ENCODE measurements at places on chromosomes 6 and 20. TPM values are rescaled to one million over a fixed set of nuclear protein-coding genes. Genes with fewer than 3 reads are reported as not detected.

- no peak overlapping the region for H3K27ac ChIP-seq
- no peaks in the 10 kb centered on the region for H3K27me3 ChIP-seq
- peaks cover 24% of the 10 kb centered on the region for H3K4me1 ChIP-seq
- DNase-seq = no peak
Measured at GRCh38 chr20:45857882-45858216, 435 bp downstream of the ZSWIM3 start.

DNA sequence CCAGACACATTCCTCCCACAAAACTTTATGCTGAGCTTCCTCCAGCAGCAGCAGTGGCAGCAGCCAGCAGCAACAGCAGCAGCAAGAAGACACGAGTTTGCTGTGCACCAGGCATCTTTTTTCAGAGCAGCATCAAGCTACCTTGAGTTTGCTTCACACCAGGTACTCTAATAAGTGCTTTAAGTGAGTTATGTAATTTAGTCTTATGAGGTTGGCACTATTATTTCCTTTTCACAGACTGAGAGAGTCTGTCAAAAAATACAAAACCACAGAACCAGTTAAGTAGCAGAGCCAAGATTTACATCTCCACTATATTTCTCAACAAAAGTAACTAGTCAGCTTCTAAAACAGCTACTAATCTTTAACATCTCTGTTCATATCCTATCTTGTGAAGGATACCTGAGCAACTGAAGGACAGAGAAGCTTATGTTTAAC is 23.7 kb downstream of the RANBP9 start:
- no peak overlapping the region for H3K27ac ChIP-seq
- no peaks in the 10 kb centered on the region for H3K4me1 ChIP-seq
- no peaks in the 10 kb centered on the region for H3K27me3 ChIP-seq

DNA sequence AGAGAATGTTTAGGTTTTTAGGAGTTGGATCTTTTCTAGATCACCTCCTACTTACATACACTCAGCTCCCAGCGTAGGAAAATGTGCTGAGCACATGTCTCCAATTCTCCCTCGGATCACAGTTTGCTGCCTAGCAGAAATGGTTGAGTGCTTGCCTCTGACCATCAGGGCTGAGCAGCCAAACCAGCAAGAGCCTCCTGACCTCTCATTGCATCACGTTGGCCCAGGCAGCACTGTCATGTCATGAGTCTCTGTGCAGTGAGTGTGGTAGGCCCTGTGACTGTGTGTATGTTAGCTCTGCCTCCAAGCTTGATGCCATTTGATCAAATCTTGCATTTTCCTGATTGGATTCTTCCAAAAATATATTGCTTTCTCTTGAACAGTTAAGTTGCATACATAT is 112.0 kb downstream of the LRRC1 start:
- no peaks in the 10 kb centered on the region for H3K27me3 ChIP-seq
- H3K36me3 ChIP-seq = no peaks in the 10 kb centered on the region
- no peak overlapping the region for H3K4me3 ChIP-seq
- no peaks in the 10 kb centered on the region for H3K4me1 ChIP-seq
- no peak overlapping the region for H3K27ac ChIP-seq
- no peak for DNase-seq

Gene PLN
- total RNA-seq = 0.43 TPM

Gene RAB32
- total RNA-seq = 75.7 TPM

Data from astrocyte (in vitro differentiated cells and primary cell).